ENCODE measurements at places on chromosomes 7 and 10.

DNA sequence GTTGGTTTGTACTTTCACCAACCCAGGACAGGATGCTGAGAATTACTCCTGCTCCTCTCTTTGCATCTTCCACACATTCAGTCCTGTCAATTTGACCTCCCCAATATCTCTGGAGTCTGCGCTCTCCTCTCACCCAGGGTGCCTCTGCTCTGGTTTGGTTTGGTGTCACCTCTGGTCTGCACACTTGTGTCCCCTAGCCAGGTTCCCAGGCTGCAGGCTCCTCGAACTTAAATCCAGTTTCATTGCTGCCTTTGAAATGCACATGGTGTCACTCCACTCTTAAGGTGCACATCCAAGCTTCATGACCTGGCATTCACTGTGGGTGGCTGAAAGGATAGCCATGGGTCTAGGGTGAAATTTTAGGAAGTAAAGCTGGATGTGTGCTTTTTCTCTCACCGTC, 271.6 kb downstream of the RPS24 start:
- no peak for DNase-seq

DNA sequence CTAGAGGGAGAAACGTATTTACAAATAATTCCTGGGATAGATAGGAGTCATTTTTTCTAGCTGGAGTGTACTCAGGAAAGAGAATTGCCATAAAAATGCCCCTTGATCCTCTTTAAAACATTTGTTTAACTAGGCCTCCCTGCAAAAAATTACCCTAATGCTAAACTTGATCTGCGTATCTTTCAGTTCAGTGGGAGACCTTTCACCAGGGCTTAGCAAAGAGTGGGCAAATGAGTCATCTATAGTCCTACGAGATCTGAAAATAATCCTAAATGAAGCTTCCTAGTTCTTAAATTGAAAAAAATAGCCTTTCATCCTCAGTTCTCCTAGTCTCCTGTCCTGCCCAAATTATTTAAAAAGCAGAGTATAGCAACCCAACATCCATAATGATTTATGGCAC, 198.6 kb upstream of the FRMD4A start:
- DNase-seq = no peak

- DNase-seq = no peak
These were observed 88.4 kb upstream of the EEPD1 start for GRCh38 chr7:36064676-36065075.

GRCh38 chr10:2201534-2202099, 464.3 kb upstream of the ADARB2 start:
- no peak for DNase-seq

- DNase-seq = no peak
These were observed 368.4 kb upstream of the PODXL start for GRCh38 chr7:131924857-131925256.

- no peak for DNase-seq
These were observed 33.5 kb upstream of the TTYH3 start for GRCh38 chr7:2598154-2598823.

DNA sequence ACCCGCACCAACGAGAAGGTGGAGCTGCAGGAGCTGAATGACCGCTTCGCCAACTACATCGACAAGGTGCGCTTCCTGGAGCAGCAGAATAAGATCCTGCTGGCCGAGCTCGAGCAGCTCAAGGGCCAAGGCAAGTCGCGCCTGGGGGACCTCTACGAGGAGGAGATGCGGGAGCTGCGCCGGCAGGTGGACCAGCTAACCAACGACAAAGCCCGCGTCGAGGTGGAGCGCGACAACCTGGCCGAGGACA, 1.6 kb downstream of the VIM start:
- DNase-seq = no peak

- DNase-seq = no peak
These were observed 203.4 kb downstream of the RAPGEF5 start for GRCh38 chr7:22153432-22154142.

DNA sequence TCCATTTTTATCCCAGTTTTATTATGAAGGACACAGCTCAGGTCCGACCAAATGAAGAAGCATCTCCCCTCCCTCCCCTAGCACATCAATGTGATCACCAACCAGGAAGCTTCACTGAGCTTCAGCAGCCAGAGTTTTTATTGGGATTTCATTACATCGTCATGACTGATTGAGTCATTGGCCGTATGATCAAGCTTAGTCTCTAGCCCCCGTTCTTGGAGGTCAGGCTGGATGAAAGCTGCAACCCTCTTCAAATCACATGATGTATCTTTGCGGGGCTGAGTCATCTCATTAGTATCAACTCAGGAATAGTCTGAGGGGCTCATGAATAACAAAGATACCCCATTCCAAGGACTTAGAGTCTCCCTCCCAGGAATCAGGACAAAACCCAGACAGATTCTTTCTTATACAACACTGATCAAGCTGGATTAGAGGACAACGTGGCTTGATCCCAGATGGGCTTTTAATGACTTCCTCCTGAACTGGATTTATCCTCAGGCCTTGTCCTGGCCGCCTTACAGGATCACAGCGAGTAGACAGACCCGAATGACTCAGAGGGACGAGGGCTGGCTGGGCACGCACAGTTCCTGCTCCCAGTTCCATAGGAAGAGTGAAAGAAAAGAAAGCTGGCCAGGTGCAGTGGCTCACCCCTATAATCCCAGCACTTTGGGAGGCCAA, 14.5 kb downstream of the LIMK1 start:
- no peak for DNase-seq

- peak; percentile 33 for DNase-seq
These were observed 55.5 kb downstream of the SYPL1 start for GRCh38 chr7:106056513-106057203.

DNA sequence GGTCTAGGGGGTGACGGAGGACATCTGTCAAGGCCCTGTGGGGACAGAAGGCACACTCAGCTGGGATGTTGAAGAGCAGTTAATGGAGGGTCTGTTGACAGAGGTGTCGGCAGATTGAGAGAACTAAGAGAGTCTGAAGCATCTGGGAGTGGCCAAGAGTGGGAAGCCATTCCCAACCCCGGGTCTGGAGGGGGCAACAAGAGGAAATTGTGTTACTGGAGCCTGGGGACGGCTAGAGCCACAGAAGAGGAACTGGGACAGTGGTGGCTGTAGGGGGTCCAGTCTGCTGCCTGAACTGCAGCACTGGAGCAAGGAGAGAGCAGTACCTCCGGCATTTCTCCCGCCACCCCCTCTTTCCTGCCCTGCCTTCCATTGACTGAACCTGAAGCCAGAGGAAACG, 136.6 kb downstream of the CHN2 start:
- DNase-seq = no peak

GRCh38 chr10:8321990-8322389, 267.5 kb downstream of the GATA3 start:
- DNase-seq = peak; percentile 15

DNA sequence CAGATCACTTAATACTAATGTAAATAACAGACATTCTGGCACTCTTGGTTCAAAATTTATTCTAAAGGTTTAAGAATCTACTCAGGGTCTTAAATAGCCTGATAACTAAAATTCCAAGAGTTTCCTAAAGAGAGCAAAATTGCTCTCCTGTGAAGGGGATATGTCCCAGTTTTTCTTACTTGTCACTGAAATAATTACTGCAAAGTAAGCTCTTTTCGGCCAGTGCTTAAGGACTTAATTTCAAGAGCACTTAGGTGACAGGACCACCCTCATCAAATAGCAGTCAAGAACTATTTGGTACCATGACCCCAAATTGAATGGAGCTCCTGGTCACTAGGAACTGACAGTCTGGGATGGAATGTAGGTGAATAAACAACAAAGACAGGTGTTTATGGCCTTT, 1.8 kb upstream of the IMMP2L start:
- DNase-seq = no peak

DNA sequence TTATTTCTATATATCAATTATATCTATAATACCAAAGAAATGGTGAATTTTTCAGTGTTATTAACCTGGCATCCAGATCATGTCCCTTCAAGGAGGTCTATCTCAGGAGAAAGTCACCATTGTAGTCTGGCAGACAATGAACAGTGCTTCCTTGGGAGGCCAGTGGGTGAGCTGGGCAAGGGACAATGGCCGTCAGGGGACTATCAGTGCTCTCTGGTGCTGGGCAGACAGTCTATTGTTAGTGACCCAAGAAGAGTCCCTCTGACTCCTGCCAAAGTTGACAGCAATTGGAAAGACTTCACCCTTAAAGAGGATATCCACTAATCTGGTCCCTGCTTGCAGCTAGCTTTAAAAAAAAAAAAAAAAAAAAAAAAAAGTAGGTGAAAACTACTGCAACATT, 7.1 kb downstream of the JAZF1 start:
- DNase-seq = no peak

- DNase-seq = no peak
These were observed 310.7 kb downstream of the WDR37 start for GRCh38 chr10:1366811-1367425.

- DNase-seq = peak; percentile 7
These were observed 19.5 kb downstream of the WNT8B start for GRCh38 chr10:100482181-100482833.

DNA sequence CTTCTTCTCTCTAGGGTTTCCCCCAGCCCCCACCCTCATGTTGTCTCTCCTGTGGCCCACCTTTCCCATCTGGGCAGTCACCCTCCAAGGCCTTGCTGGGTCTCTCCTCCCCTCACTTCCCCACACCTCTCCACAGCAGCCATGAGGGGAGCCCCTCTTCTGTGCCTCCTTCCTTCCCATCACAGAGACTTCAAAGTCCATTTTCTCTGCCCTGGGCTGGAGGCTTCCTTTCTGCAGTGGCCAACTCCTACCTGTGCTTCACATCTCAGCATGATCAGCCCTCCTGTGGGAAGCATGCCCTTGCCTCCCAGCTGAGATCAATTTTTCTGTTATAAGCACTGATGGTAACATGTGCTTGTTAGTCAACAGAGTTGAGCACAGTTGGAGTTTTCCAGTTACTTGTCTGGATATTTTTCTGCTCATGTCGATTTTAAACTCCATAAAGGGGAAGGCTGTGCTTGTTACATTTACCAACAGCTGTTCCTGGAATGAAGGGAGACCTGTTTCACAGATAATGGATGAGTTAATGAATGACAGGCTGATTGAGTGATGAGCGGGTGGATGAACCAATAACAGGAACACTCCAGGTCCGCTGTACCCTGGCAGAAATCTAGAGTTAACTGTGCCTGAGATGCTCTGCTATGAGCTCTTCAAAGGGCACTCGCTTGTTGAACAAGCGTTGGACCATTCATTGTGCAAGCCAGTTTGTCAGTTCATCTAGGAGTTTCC, 71.4 kb upstream of the PRSS58 start:
- DNase-seq = no peak

All from NCI-H2029 treated with DMSO at 0.1 percent for 48 hours (cell line).